ENCODE measurements at places on chromosomes 1 and 21.

DNA sequence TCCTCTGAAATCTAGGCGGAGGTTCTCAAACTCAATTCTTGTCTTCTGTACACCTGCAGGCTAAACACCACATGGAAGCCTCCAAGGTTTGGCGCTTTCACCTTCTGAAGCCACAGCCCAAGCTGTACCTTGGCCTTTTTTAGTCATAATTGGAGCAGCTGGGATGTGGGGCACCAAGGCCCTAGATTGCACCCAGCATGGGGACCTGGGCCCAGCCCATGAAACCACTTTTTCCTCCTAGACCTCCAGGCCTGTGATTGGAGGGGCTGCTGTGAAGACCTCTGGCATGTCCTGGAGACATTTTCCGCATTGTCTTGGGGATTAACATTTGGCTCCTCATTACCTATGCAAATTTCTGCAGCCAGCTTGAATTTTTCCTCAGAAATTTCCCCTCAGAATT is 181.0 kb downstream of the TYW3 start:
- no peak for DNase-seq

DNA sequence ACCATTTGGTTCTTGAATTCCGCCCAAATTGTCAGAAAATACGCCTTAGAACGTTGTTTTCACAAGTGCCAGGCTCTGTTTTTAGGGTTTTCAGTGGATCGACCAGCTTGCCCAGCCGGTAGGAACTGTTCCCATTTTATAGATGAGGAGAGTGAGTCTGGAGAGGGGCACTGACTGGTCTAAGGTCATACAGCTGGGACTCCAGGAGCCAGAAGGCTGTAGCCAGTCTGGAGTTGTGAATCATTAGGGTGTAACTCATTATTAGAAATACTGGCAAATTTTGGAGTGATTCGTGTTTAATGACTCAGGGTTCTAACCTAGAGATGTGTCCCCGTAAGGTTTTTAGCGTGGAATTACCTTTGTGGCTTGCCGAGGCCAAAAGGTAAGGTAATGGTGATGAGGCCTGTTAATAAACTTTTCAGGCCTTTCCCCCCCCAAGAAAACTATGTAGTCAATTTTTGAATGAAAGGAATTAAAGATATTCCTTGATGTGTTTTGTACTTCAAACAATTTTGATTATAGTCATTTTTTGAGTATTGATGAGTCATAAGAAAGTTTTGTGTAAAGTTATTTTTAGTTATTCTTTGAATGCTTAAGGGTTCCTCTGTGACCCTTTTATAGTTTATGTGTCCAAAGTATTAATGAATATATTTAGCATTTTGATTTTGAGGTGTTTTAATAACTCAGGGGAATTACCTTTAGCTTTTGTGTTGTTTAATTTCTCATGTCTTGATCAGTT is 2.1 kb downstream of the DYRK1A start:
- DNase-seq = no peak

GRCh38 chr1:224052772-224053171 is 61.1 kb upstream of the FBXO28 start:
- no peak for DNase-seq

- no peak for DNase-seq
Observed at GRCh38 chr1:23594927-23595353, 35.6 kb upstream of the ID3 start.

DNA sequence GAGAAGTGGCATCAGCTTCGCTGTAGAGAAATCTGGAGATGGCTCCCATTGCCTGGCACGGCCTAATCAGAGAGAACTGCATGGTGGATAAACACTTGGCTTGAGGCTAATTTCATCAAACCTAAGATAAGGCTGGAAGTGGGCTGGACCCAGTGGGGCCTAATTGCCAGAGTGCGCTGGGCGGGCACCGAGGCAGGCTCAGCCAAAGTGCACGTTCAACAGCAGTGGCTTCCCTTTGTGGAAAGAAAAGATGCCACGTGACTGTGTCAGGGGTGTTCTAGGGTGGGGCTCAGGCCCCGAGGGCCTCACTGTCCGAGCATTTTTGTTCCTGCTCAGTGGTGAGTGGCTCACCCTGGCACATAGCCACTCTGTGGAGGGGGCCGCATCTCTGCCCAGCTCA is 5.8 kb downstream of the PLCH2 start:
- no peak for DNase-seq

GRCh38 chr1:204723131-204723787 is 37.7 kb upstream of the LRRN2 start:
- DNase-seq = no peak

DNA sequence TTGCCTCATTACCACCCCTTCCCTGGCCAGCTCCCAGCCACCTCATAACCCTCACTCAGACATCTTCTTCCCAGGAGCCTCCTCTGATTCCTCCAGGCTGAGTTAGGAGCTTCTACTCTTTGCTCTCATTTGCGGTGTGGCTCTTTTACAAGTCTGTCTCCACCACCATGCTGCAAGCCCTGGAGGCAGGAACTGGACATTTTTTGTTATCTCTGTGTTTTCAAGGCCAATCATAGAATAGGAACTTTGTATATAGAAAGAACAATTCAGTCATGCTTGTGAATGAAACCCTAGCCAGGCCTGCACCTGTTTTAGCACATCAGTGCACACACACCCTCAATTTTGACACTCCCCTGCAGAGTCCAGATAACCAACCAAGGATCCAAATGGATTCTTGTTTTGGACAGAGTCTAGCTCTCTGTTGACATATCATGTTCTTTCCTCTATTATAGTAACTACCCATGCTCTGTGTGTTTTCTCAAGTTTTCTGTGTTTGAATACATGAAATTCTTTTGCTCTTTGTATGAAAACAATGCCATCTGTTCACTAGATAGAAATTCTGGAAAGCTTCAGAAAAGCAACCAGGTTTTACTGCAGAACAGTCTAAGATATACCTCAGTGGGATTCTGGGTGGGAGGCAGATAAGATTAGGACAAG is 60.9 kb upstream of the ZNF648 start:
- DNase-seq = no peak

- no peak for DNase-seq
Observed at GRCh38 chr1:183604038-183604808, 14.0 kb upstream of the NCF2 start.

All from activated CD4-positive, CD25-positive, alpha-beta regulatory T cell (primary cell).